ENCODE measurements at places on chromosomes 12 and 14.

- no peak for DNase-seq
These were observed 5.8 kb downstream of the EFS start for GRCh38 chr14:23359167-23359626.

DNA sequence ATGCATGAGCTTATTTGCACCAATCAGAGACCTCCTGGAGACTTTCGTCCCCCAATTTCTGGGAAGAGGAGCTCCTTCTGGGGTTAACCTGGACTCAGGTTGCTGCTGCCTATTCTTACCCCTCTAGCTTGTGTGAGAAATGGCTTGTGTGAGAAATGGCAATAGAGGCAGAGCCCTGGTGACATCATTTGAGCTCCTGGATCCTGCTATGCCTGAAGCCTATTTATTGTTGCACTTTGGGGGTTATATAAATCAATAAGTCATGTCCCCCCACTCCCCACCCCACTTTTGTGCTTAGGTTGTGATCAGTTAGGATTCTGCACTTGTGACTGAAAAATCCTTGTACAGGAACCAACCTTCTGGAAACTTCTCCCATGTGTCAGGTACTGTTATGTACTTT lies 167.2 kb downstream of the ADCK1 start:
- no peak for DNase-seq

- peak; percentile 89 for DNase-seq
These were observed 127.0 kb downstream of the TSPAN9 start for GRCh38 chr12:3204143-3204542.

GRCh38 chr12:15393995-15394394 lies 71.7 kb downstream of the PTPRO start:
- no peak for DNase-seq

- no peak for DNase-seq
These were observed 1.2 kb downstream of the ESRRB start for GRCh38 chr14:76376878-76377734.

DNA sequence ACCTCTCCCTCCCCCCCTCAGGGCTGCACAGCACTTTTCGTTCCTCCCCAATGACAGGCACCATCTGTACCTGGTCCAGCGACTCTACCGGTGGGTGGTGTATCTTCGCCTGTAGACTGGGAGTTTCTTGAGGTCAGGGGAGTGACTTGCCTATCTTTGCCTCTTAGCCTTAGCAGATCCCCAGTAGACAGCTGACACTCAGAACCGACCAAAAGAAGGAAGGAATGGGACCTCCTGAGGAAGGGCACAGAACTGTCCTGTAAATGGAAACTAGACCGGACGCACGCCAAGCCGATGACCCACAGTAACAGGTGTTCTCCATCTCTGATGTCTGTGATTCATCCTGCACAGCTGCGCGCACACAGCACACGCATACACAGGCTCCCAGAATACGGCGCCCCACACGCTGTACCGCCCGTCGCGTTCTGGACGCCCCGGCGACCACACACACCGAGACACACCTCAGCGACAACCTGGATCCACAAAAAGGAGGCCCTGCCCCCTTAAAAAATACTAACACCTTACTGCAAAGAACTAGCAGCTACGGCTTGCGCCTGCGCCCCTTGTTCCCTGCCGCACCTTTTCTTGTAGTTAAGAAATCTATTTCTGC lies 673 bp upstream of the TTC9 start:
- peak; percentile 56 for DNase-seq

Measured in G401 (cell line).